ENCODE measurements at places on chromosomes 5 and 9.

DNA sequence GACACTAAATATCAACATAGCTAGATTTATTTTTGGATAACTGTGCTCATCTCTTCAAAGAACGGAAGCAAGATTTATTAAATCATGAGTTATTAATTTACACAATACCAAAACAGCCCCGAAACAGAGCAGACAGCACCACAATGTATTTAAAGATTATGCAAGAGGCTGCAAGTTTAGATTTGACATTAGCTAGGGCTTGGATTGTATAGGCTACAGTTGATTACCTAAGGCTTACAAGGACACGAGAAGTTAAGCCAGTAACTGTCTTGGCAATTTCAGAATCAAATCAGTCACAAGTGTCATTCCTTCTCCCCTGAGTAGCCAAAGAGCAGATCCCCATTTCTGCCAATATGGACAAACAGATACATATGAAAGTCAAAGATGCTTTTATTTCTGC is 152.6 kb downstream of the MED27 start:
- DNase-seq: no peak

- no peak for DNase-seq
These were observed 43.9 kb downstream of the ARHGAP26 start for GRCh38 chr5:142814122-142814521.

- DNase-seq: no peak
These were observed 24.3 kb downstream of the FBXO38 start for GRCh38 chr5:148408092-148408491.

DNA sequence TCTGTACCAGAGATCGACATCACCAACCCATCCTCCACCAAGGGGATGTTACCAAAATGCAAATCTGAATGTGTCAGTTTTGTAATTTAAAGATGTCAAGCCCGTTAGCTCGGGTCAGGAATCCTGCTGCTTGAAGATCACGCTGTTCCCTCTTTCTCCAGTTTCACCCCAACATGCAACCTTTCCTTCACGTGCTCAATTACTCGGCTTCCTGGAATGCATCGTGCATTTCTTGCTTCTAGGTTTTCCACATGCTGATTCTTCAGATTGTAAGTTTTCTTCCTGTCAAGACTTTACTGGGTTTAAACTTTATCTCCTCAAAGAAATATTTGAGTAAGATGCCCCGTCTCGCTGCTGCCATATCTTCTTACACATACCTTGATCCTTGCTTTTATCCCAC is 209.5 kb upstream of the SNX2 start:
- DNase-seq: no peak

DNA sequence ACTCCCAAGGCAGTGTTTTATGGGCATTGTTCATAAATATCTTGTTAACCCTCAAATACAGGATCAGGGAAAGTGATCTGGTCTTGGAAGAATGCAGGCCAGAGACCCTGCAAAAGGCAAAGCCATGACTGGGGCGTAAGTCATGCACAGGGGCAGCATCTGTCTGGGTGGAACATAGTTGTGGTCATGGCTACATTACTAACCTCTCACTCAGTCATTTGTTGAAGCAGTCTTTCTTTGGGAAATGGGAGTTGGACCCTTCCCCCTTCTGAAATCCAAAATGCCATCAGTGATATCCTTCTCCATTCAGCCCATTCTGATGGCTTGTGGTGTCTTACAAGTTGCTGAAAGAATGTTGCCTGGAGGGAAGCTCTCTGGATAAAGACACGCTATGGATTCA is 68.1 kb downstream of the GDNF start:
- no peak for DNase-seq

DNA sequence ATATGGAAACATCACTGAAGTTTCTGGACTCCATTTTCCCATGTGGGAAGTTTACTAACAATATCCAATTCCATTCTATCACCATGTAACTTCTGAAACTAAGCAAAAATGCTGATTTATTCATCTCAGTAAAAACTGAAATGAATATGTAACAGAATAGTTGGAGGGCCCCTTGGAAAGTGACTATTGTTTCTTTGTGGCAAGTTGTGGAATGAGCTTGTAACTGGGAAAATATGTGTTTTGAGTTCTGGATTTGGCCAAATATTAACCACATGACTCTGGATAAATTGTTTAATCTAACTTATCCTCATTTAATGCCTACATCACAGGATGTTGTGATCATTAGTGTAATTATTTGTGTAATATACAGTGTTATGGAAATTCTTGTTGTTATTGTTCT is 619.3 kb downstream of the TLE4 start:
- no peak for DNase-seq

DNA sequence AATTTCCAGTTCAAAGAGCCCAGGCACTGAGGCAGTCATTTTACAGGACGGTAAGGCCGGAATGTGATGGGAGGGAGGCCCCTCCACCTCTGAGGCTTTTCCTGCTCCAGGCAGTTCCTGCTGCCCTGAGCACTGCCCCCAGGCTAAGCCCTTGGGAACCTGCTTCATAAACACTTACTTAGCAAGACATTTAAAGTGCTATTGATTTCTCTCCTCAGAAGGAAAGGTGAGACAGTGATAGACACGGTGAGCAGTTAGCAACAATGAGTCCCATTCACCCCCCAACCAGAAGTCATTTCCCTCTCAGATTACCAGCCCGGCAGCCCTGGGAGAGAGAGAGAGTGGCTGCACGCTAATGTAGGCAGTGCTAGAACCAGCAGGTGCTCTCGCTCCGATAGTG is 462.5 kb downstream of the SPOCK1 start:
- no peak for DNase-seq

GRCh38 chr5:527646-528628 is 3.7 kb upstream of the SLC9A3 start:
- DNase-seq: no peak

GRCh38 chr9:133119846-133120500 is 1.1 kb downstream of the RALGDS start:
- no peak for DNase-seq

DNA sequence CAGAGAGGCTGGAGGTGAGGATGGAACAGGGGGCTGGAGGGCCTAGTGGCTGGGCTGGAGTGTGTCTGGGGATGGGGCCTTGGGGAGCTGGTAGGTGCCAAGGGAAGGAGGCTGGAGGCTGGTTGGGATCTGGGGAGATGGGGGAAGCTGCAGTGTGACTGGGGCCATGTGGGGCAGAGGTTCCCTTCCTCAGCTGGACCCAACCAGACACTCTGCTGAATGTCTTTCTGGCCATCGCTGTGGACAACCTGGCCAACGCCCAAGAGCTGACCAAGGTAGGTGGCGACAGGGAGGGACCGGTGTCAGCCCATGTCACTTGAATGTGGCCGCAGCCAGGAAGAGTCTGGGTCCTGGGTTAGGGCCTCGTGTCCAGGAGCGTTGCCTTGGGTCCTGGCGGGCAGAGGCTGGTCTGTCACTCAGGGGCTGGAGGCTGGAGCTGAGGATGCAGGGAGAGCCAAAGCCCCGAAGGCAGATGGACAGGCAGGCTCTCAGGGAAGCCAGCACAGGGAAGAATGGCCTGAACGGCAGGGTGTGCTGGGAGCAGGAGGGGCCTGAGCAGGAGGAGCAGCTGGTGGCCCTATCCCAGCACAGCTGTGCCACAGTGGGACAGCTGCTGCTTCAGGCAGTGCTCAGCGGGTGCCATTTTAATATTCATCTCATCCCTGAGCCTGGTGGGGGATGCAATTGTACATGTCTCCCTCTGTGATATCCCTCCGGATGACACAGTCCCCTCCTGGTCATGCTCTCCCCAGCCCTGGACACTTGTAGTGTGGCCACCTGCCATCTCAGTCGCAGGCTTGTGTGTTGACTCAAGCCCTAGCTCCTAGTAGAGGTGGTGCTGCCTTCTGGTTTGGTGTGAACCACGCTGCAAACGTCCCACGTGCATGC is 132.5 kb downstream of the CACNA1B start:
- DNase-seq: no peak

- DNase-seq: no peak
These were observed 16.3 kb upstream of the PLCXD3 start for GRCh38 chr5:41526699-41527098.

DNA sequence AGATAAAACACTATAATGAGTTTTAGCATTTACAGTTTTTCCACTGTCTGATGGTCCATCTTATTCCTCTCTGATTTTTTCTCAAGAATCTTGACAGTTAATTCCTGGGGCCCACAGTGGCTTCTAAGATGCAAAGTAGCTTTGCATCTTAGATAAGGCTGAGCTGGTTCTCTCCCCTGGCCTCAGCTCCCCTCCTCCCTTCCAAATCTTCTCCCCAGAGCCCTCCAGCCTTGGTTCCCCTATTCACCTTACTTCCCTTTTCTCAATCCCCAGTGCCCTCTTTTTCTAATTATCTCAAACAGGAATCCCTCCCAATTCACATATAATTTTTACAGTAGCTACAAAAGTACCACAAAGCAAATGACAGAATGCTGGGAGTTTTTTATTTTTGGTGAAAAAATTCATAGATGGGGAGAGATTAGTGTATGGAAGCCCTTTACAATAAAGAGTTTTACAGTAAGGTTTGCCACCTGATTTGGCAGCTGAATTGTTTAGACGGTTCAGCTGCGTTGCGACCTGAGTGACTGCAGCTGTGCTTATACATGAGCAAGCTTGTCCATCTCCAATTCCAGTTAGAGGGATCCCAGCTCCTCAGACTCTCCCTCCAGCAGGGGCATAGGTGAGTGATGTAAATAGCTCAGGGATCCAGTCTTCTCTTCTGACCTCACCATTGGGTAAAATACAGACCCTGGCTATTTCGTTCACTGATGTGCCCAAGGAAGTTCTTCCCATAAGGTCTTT is 51.4 kb upstream of the CKMT2 start:
- DNase-seq: no peak

DNA sequence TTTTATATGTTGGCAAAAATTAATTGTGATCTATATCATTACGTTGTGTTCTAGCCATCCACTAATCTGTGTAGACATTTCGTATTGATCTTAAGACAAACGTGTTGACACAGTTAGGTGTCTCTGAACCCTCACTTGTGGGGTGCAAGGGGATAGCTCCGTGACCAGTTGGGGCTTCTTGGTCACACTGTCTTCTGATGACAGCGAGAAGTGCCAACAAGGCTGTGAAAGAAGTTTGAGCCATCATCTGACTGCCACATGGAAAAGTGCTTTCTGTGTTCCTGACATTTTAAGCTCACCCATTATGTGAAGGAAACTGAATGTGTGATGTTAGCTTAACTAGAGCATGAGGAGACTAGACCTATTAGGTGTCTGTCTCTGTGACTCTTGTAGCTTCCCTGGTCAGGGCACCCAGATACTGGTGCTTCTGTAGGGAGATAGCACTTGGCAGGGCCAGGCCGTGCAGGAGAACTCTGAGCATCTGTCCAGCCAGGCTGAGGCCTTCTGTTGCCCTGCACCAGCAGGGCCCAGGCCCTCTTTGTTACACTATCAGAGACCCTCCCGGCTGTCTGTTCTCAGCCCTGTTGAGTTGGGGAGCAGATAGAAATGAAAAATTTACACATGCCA is 52.8 kb upstream of the PHF2 start:
- no peak for DNase-seq

- no peak for DNase-seq
These were observed 39.2 kb downstream of the TLE4 start for GRCh38 chr9:79610791-79611614.

DNA sequence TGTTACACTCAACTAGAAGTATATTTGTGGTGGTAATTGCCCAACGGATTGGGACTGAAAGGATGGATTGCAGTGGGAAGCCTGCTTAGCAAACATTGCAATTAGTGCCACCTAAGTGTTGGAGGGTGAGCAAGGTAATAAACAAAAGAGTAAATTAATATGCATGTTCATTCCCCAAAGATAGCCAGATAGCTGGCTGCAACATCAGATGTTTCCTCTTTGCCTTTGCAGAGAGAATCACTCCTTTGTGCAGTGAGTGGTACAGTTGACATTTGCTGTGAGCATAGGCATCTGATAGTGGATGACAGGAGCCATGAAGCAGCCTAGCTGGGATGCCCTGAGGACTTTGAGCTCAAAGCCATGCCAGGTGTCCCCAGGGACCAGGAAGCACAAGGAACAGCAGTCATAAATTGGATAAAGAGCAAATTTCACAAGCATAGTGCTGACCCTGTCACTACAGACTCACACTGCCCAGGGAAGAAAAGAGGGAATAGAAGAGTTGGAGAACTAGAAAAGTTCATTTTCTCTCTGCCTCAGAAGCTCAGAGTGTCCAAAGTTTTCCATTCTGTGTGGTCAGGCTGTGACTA is 336.1 kb upstream of the SLC30A5 start:
- no peak for DNase-seq

- no peak for DNase-seq
These were observed 188.2 kb downstream of the ARRDC3 start for GRCh38 chr5:91194824-91195381.

DNA sequence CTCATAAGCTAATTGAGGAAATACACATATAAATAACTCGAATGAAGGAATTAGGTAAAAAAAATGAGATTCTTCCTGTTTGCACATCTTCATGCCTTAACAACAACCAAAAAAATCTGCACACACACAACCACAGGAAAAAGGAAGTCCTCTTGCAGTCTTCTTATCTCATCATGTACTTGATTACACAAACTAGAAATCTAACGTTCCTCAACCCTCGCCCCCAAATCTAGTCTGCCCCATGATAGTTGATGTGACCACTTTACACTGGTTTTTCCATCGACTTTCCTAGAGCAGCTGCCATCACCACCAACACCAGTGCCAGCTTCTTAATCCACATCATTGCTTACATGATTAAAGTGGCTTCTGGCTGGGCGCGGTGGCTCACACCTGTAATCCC is 31.2 kb upstream of the RNU6ATAC start:
- DNase-seq: no peak

GRCh38 chr5:136210259-136210658 is 17.3 kb upstream of the SMIM32 start:
- no peak for DNase-seq

- DNase-seq: no peak
These were observed 29.1 kb downstream of the GIN1 start for GRCh38 chr5:103090791-103091190.

DNA sequence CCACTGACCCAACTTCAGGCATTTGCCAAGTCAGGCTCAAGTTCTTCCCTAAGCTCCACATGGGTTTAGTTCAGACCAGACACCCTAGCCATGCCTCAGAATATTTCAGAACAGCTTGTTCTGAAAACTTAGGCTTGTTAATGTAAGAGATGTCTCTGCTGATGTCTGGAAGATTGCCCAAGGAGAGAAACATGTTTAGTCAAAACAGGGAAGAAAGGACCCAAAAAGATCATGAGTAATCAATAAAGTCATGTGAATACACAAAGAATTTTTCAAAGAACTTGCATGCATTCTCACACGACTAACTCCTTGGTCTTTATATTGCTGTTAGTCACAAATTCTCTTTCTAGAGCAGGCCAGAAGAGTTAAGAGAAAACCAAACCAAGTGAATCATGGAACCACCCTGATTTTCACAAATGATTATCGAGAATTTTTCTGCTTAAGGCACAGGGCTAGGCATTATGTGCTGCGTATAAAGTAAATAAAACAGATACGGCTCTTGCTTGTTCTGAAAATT is 158.1 kb upstream of the HMHB1 start:
- DNase-seq: no peak

DNA sequence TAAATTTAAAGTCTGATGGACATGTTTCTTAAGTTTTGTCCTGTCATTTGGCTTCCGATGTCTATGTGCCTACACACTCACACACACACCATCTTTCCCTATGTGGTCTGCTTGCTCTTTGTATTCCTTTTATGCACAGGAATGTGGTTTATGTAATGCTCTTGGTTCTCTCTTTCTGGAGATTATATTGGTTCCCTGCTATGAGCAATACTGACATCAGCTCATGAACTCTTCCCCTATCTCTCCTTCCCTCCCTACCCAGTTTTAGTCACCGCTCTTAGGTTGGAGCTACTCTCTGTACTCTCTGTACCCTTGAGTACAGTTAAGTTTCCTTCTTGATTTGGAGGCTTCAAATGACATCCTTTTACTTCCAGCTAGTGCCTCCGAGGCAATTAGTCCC is 77.9 kb upstream of the MVB12B start:
- DNase-seq: no peak

Data from SK-N-MC (cell line).